GM12865 (cell line): ENCODE measurements at places on chromosomes 2 and 18.

DNA sequence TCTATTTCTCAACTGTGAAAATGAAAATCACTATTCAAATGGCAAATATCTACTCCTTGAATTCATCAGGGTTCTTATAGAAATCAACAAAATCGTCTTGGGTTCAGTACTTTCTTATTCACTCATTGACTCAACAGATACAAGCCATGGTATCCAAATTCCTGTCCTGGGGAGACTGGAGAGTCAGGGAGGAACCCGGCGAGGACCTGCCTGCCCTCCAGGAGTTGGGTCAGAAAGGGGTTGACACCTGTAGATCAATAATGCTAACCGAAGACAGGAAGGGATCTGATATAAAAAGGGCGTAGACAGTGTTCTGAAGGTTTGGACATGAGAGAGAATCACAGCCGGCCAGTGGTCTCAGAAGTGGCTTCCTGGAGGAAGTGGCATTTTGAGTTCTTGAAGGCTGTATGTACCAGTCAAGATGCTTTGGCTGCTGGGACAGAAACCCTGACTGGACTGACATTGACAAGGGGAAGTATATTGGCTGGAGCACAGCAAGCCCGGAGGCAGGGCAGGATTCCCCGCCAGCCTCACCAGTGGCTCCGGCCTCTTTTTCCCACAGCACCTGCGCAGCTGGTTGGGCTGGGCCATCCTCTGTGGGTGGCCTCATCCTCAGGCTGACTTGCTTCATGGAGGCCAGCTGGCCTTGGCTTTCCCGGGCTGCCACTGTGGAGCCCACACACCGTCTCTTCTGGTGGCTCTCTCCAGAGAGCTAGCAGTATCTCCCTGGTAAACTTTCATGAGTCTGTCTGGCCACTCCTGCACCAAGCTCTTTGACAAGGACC is 3.0 kb downstream of the LRRFIP1 start:
- DNase-seq: no peak

- DNase-seq: peak; percentile 40
Measured at GRCh38 chr2:143697744-143698143, 568.5 kb downstream of the ARHGAP15 start.

DNA sequence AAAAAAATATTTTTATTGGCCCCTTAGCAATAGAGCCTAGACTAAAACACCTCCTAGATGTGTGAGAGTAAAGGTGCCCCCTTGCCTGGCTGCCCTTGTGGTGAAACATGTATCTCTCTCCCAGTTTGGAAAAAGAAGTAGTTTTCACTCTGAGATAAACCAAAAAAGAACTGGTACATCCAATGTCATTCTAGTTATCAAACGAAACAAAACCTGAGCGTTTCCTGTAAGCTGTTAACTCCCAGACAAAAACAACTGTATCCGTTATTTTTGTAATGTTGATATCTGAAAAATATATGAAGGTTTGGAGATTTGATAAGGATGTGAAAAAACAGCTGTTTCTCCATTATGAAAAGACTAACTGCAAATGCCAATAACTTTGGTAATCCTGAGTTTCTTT is 24.3 kb downstream of the HEATR5B start:
- no peak for DNase-seq

DNA sequence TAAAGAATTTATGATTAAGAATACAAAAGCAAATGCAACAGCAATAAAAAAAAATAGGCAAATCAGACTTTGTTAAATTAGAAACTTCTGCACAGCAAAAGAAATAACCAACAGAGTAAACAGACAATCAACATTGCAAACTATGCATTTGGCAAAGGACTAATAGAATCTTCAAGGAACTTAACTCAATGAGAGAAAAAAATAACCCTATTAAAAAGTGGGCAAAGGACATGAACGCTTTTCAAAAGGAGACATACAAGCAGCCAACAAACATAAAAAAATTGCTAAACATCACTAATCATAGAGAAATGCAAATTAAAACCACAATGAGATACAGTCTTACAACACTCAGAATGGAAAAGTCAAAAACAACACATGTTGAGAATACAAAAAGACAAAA is 166.0 kb upstream of the DSEL start:
- no peak for DNase-seq

GRCh38 chr2:175256806-175257585 is 75.5 kb upstream of the ATP5MC3 start:
- no peak for DNase-seq

DNA sequence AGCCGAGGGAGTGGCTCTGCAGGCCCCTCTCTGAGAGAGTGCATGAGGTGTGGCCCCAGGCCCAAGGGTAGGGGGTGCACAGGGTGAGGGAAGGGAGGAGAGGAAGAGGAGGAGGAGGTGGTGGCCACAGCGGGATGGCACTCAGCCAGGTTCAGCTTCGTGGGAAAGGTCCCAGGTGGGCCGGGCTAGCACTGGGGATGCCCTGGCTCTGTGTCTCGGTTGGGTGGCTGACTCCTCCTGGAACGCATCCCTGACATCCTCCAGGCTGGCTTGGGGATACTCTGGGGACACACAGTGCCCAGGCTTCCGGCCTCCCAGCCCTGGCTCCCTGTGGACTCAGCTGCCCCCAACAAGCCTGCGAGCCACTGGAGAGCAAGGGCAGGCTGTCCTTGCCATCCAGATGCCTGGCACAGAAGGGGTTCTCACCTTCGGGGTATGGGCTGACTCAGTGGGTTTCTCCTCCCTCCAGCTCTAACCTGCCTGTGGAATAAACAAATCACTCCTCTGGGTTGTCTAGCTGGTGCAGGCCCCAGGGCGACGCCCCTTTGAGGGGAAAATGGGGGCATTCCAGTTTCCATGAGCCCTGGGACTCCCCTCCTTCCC is 582 bp upstream of the ZAP70 start:
- DNase-seq: no peak

GRCh38 chr2:143279672-143280071 is 150.5 kb downstream of the ARHGAP15 start:
- no peak for DNase-seq

DNA sequence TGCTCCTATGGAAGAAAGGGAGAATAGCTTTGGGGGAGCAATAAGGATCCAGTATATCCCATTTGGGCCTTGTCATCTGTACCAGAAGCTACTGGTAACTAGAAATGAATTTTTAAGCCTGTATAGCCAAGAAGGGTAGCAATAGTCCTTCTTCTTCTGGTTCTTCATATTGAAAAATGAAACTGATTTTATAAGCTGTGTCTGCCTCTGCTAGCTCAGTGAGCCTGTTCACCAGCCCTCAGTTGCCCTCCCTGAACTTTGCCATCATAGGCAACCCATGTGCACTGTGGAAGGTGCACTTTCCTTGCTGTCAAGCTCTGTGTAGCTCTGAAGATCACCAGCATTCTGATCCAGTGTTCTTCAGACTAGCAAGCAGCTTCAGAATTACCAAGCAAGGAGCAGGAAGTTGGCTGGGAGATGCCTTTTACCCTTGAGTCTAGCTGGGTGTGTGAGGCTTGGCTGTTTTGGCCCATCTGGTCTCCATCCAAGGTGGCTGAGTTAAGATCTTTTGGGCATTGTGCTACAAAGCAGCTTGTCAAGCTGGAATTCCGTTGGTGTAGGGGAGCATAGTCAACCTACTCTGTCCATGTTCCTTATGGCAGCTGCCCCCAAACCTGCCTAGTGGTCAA is 55.8 kb upstream of the MGAT5 start:
- DNase-seq: peak; percentile 11

DNA sequence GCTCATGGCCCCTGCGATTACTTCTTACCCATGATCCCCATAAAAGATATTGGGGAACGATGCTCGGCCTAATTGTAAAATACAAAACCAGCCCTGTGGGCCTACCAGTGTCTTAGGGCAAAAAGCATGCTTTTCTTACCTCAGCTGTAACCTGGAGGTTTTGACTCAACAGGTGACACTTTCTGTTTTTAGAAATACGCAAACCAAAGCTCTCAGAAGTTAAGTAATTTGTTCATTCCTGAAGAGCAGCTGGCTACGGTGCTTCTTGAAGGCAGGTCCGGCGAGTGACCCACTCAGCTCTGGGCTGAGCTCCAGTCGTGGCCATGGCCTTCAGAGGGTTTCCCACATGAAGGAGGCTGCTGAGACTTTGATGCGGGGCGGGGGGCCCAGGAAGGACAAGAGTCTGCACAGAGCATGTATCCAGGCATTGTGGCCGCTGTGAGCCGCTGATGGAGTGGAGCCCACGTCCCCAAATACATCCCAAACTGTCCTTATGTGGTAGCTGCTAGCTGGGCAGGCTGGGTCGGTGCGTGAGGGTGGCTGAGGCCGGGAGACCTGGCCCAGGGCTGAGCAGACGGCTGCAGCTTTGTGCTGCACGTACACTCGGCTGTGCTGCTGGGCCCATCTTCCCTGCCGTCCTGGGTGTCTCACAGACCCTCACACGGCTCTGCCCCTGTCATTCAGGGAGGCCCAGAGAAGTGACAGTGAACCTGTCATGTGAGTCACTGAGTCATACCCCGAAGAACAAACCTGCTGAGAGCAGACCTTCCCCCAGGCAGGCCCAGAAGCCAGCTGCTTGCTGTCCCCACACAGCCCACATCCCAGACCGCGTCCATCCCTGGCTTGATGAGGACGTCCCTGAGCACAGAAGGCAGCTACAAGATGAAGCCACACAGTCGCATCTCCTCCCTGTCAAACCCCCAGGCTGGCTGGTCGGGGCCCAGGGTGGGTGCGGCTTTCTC is 34.1 kb downstream of the ITGB1BP1 start:
- DNase-seq: no peak

- DNase-seq: no peak
Measured at GRCh38 chr18:415617-416612, 84.6 kb downstream of the COLEC12 start.

DNA sequence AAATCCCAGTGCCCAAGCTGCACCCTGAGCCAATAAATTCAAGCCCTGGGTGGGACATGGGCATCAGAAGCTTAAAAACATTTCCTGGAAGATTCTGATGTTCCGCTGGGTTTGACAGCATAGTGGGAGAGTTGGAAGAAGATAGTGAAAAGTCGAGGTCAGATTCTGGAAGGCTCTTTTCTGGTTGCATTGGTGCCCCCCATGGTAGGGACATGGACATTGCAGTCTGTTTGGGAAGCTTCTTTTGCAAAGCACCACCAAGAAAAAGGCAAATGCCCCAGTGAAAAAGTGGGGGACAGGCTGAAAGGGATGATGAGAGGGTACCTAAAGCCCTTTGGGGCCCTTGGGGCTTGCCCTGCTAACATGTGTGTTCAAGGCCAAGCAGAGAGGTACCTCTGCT is 21.0 kb downstream of the MERTK start:
- DNase-seq: no peak

- no peak for DNase-seq
Measured at GRCh38 chr2:451495-451894, 163.6 kb upstream of the ALKAL2 start.

GRCh38 chr2:42944779-42945415 is 152.5 kb upstream of the HAAO start:
- DNase-seq: no peak

- no peak for DNase-seq
Measured at GRCh38 chr2:68918497-68918896, 34.2 kb downstream of the GKN2 start.

GRCh38 chr2:75641587-75641986 is 5.0 kb upstream of the MRPL19 start:
- DNase-seq: no peak

- no peak for DNase-seq
Measured at GRCh38 chr2:199201539-199201938, 256.2 kb downstream of the SATB2 start.
